Stomach (tissue), 19 donors: ENCODE measurements at places on chromosomes 11 and 22. TPM values are rescaled to one million over a fixed set of nuclear protein-coding genes. Genes with fewer than 3 reads are reported as not detected.

GRCh38 chr11:61913699-61914395, 3.5 kb downstream of the RAB3IL1 start:
- DNase-seq, result no peak

The RASD2 gene
- polyA plus RNA-seq, result 2.9 TPM

DNA sequence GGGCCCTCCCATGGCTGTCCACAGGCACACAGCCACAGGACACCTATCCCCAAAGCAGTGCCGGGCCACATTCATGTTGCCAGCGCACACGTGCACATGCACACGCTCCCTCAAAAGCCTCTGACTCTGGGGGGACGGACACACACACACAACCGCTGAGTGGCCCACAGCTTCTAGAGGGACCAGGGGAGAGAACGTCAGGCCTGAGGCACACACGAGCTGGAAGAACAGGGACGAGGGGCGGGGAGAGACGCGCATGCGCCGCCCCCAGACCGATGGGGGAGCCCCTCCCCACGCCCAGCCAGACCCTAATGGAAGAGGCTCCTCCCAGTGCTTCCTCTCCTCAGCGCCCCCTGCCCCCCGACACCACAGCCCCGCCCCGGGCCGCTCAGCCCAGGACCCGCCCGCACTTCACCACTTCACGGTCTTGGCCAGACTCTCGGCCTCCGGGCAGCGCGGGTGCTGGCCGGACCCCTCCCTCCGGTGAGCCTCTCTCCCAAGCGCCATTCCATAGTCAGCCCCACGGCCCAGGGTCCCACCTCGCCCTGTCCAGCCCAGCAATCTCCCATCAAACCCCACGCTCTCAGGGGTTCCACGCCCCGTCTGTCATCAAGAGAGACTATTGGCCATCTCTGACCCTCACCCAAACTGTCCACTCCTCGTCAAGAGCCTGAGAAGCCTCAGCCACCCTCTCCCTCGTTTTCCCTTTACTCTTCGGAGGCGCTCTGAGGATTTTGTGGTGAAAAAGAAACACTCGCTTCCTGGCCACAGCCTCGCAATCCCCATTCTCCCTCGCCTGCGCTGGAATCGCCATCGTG, 11.7 kb downstream of the NRXN2 start:
- DNase-seq, result peak; percentile 59

DNA sequence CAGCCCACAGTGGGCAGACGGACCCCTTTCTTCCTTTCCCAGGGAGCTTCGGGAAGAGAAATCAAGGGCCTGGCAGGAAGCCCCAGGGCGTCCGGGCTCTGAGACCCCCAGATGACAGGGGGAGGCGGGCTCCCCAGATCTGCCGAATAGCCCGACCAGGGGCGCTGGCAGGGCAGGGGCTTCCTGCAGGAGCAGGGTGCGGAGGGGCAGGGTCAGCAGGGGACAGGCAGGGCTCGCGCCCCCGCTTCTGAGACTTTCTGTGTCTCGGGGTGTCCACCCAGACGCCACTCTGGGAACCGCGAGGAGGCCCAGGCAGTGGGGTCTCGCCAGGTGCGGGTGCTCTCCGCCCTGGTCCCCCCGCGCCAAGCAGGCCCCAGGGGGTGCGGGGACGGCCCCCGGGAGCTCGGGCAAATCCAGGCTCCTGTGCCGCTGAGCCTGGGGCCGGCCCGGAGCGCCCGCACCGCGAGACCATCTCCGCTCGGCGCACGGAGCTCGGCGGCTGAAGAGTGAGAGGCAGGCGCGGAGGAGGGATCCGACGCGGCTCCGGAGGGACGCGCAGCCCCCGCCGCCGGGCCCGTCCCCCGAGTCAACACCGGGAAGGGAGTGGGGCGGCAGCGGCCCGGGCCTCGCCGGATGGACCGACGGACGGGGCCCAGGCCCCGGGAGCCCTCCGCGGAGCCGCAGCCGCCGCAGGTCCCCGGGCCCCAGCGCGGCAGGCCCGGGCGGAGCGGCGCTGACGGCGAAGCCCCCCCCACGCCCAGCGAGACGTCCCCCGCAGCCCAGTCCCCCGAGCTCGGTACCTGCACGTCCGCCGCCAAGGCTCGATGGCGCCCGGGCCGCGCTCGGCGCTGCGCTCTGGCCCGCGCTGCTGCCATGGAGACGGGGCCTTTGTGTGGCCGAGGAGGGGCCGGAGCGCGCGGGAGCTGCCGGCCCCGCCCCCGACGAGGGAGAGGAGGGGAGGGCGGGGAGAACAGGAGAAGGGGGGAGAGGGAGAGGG, at the start of gene PLXNB2:
PLXNB2 (minus strand) TSS at position 894 of the 997 bp plus-strand sequence. CDS start 17,062 bp downstream, outside the sequence.
- DNase-seq, result peak; percentile 84

The SERHL2 gene
- polyA plus RNA-seq, result 3.3 TPM

The TMEM121B gene
- polyA plus RNA-seq, result not detected

DNA sequence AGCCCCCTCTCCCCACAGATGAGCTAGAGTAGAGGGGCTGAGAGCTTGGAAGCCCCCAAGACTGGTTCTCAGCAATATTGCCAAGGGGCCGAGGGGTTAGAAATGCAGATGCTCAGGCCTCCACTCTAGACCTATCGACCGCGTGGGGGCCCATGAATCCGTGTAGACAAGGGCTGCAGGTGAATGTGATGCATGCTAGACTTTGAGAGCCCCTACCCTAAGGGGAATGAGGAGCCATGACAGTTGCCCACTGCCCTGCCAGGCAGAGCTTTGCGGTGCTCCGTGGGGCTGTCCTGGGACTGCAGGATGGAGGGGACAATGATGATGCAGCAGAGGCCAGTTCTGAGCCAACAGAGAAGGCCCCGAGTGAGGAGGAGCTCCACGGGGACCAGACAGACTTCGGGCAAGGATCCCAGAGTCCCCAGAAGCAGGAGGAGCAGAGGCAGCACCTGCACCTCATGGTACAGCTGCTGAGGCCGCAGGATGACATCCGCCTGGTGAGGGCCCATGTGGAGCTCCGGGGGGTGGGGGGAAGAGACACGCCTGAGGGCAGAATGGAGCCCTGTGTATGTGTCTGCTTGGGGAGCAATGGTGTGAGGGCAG, 1.3 kb downstream of the SSH3 start:
- DNase-seq, result no peak

DNA sequence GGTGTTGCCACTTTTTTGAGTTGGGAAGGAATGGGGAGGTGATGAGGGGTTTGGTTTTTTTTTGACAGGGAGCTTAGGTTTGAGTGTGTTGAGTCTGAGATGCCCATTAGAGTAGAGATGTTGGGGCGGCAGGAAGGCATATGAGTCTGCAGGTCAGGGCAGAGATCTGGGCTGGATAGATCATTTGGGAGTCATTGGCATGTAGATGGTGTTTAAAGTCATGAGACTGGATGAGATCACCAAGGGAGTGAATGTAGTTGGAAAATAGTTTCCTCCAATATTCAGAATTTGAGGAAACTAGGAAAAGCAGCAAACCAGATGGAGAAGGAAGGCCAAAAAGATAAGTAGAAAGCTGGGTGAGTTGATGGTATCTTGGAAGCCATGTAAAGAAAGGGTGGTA, 2.1 kb upstream of the ANAPC15 start:
- no peak for DNase-seq

- no peak for DNase-seq
Observed at GRCh38 chr11:65503368-65503948, 4.6 kb downstream of the MALAT1 start.

The GAS2L1 gene
- 15.7 TPM for polyA plus RNA-seq

The VPREB1 gene
- 0.23 TPM for polyA plus RNA-seq

- DNase-seq, result no peak
Observed at GRCh38 chr11:83511646-83512045, 225.5 kb upstream of the CCDC90B start.

DNA sequence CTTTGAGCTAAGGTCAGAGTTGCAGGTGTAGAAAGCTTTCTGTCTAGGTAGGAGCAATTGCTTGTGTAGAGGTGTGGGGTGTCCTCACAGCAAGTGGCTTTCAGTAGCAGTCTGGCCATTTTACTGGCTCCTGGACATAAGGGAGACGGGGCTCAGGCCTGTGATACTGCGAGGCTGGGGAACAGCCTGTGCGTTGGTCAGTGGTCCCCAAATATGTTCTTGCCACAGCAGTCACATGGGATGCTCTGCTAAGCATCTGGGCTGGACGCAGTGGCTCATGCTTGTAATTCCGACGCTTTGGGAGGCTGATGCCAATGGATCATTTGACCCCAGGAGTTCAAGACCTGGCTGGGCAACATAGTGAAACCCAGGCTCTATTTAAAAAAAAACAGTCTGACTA, 1.9 kb downstream of the MCM5 start:
- DNase-seq, result no peak

DNA sequence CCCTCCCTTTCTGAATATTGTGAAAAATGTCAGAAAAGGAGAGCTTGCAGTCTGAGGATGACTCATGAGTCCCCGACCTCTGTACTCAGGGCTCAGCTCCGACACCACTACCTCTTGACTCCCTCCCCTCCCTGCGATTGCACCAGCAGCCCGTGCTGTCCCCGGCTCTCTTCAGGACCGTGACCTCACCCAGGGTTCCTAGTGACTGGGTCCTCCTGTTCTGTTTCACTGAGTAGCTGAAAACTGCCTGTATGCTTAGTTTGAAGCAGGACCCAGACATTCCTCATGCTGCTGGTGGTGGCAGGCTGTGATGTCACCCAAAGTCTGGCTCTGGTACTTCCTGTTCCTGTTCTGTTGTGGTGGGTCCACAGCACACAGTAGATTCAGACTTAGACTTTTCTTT, 11.7 kb downstream of the PHRF1 start:
- DNase-seq, result no peak

DNA sequence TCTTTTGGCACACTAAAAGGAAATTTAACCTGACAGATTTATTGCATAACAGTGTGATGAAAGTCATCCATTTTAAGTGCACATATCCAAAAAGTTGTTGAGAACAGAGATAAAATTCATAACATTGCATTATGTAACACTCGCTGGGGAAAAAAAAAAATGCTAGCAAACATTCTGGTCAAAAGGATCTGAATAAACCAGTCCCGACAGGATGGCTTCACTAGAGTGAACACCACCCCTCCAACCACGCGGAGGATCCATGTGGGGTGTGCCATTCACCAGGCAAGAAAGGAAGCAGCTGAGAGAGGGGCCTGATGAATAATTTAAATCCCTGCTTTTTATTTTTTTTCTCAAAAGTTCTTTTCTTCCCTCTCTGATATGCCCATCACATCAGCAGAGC, 258.7 kb downstream of the DCDC1 start:
- DNase-seq, result no peak

GRCh38 chr11:130600139-130600538, 151.7 kb downstream of the ADAMTS15 start:
- DNase-seq, result no peak
